NCI-H526 treated with DMSO at 0.1 percent for 48 hours (cell line): ENCODE measurements at places on chromosomes 4 and X.

GRCh38 chrX:106670631-106671030, 55.9 kb upstream of the RNF128 start:
- no peak for DNase-seq

GRCh38 chr4:126772662-126773061, 860.1 kb upstream of the INTU start:
- no peak for DNase-seq

GRCh38 chr4:108693819-108694218, 43.4 kb downstream of the OSTC start:
- DNase-seq, result no peak

DNA sequence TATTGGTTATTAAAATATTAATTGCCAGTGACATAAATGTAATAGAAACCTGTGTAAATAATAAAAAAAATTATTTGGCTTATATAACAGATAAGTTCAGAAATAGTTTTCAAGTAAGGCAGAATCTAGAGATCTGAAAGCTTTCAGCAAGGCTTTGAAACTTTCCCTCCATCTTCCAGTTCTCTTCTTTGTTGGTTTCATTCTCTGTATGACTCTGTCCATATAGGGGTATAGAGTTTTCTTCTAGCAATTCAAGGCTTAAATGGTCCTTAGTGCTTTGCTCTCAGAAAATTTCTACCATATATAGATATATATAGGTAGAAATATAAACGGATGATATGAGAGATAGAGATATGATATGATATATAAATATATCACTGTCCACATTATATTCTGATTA, 160.5 kb upstream of the GABRA2 start:
- no peak for DNase-seq

- no peak for DNase-seq
Observed at GRCh38 chr4:16663732-16664131, 234.7 kb downstream of the LDB2 start.

DNA sequence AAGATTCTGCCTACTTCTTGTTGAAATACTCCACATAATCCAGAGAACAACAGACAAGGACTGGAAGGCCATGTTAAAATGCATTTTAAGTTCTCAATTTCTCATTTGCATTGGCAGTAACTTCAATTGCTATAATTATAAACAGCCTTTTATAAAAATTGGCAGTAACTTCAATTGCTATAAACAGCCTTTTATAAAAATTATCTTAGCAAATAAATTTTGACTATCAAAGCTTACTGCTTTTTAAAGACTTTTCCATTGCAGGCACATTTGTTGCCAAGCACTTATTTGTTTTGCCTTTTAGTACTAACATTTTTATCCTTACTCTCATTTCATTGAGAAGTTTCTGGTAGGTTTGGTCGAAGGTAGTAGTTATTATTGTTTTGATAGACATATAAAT, 17.8 kb downstream of the SCFD2 start:
- DNase-seq, result no peak

- no peak for DNase-seq
Observed at GRCh38 chr4:118884716-118885115, 3.9 kb upstream of the SYNPO2 start.

GRCh38 chr4:40763228-40763716, 13.5 kb downstream of the NSUN7 start:
- DNase-seq, result no peak

DNA sequence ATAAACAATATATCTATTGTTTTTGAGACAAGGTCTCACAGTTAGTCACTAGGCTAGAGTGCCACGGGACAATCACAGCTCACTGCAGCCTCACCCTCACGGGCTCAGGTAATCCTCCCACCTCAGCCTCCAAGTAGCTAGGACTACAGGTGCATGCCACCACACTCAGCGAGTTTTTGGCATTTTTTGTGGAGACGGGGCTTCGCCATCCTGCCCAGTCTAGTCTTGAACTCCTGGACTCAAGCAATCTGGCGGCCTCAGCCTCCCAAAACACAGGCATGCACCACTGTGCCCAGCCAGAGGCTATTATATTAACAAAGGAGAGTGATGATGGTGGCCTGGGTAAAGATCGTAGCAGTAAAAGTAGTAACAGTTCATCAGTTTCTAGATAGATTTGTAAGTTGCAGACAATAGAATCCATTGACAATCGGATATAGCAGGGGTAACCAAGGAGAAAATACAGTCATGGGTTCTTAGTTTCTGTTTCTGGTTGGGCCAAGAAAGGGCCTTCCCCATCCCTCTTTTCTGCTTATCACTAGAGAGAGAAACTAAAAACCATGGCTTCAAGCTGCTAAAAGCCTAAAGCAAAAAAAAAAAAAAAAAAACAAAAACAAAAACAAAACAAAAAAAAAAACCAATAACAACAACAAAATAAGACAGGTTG, 60.6 kb downstream of the ANXA10 start:
- DNase-seq, result no peak

- no peak for DNase-seq
Observed at GRCh38 chr4:87632469-87632868, 17.6 kb upstream of the DMP1 start.
